Stimulated activated naive CD4-positive, alpha-beta T cell treated with Interleukin-2 at 50 U/mL for 16 hours (primary cell): ENCODE measurements at places on chromosomes 2 and 18.

GRCh38 chr18:68940754-68941153 is 142.9 kb downstream of the CCDC102B start:
- DNase-seq, result no peak

- DNase-seq, result no peak
Observed at GRCh38 chr2:164737612-164738081, 104.0 kb downstream of the COBLL1 start.

GRCh38 chr18:35695384-35695783 is 113.8 kb downstream of the GALNT1 start:
- no peak for DNase-seq

DNA sequence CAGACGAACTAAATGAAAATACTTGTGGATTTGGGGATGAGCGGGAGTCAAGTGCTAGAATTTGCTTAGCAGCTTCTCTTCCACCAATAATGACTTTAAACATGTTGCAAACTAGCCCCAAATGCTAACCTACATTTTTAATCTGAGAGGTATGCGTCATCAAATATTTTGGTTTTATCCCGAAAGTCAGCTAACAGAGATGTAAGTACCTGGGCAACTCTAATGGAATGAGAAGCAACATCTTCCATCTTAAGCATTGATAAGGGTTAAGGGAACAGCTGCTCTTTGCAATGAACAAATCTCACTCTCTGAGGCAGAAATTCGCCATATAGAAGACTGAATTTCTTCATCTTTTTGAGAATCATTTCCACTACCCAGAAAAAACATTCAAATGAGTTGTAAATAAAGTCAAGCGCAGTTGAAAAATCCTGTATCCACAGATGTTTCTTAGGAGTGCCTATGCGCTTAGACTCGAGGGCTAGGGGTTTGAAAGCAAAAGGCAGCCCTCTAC is 926 bp upstream of the YPEL5 start:
- no peak for DNase-seq

DNA sequence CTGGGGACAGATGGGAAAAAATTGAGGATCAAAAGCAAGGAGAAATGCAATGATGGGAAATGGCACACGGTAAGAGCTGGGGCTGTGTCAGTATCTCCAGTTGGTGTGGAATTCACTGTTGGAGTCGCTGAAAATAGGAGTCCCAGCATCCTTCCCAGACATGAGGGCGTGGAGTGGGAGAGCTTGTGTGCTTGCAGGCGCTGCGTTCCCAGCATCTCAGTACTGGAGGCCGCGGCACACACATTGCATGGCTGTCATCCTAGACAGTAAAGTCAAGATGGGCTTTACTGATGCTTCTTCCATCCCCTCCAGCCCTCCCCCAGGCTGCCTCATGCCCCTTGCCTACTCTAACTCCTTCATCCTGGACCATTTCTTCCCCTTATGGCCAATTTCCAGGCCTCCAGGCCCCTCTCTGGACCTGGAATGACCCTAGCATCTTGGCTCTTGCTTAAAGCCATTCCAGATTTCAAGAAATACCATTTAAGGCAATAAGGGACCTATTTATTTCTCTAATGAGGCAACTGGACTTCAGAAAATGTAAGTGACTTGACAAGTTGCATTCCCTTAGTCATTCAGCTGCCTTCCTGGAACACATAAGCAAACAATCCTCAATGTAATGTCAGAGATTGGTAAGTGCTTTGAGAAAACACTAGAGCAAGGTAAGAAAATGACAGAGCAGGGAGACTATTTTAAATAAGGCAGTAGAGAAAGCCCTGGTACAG is 70.5 kb upstream of the TTC39C start:
- DNase-seq, result no peak

GRCh38 chr2:101307950-101308431 is 510 bp downstream of the RNF149 start:
- DNase-seq, result peak; percentile 42

DNA sequence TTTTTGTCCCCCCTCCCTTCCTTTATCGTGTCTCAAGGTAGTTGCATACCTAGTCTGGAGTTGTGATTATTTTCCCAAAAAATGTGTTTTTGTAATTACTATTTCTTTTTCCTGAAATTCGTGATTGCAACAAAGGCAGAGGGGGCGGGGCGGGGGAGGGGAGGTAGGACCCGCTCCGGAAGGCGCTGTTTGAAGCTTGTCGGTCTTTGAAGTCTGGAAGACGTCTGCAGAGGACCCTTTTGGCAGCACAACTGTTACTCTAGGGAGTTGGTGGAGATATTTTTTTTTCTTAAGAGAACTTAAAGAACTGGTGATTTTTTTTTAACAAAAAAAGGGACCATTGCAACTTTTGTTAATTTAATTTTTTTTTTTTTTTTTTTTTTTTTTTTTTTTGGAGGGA is 2.1 kb downstream of the SOX11 start:
- no peak for DNase-seq

DNA sequence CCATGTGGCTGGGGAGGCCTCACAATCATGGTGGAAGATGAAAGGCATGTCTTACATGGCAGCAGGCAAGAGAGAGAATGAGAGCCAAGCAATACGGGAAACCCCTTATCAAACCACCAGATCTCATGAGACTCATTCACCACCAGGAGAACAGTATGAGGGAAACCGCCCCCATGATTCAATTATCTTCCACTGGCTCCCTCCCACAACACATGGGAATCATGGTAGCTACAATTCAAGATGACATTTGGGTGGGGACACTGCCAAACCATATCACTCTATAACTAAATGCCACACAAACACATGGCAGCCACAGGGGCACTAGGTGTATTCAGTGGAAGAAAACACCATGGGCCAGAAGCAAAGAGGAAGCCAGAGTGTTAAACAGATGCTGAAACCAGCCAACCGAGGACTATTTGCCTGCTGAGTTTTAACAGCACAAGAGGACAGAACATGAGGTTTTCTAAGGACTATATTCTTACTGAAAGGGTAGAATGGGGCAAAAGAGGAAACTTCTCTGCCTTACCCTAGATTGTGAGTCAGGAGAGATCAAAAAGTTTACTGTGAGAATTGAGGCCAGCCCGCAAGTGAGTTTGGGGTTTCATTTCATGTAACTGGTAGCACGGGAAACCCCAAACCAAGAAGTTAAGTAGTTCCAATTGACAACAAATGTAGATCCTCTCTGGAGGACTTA is 49.2 kb downstream of the SIGLEC15 start:
- DNase-seq, result peak; percentile 56

DNA sequence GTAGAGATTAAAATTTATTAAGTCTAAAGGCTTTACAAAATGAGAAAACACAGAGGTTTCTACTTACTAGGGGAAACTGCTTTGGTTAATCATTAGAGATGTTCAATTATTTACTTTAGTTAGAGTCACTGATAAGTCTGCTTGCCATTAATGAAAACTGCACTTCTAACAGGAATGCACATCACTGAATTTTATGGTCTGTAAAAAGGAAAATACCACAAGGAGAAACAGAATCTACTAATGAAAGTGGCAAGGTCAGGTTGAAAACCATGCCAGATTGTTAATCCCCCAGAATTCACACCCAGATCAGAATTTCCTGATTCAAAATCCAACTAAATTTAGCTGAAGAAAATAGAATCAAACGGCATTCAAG is 90.5 kb upstream of the GRB14 start:
- DNase-seq, result no peak

DNA sequence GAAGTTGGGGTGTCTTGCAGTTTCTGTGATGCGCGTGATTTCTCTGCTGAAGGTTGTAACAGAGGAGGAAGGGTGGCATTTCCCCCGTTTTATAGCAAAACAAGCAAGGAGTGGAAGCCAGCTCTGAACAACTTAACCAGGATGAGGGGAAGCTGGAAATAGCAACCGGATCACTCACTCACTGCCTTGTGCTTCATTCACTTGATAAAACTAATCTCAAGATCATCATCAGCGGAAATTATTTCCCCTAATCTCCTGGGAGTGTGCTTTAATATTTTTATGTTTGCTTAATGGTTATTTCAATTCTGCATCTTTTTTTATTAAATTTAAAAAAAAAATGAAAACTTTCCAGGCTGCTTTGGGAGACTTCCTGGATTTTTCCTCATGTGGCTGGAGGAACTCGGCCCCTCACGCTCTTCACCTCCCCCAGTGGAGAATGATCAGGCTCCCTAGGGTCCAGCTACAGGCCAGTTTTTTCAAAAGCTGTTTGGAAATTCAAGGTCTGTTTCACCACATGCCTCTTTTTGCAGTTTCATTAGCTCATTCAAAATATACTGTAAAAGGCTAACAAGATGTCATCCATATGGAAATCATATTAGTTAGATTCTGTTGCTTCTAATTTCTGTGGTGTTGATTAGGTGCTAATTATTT is 31.7 kb downstream of the CABLES1 start:
- DNase-seq, result no peak

GRCh38 chr2:29015701-29016470 is 34.8 kb downstream of the TOGARAM2 start:
- no peak for DNase-seq

- DNase-seq, result no peak
Observed at GRCh38 chr2:191521608-191522208, 156.2 kb upstream of the NABP1 start.

DNA sequence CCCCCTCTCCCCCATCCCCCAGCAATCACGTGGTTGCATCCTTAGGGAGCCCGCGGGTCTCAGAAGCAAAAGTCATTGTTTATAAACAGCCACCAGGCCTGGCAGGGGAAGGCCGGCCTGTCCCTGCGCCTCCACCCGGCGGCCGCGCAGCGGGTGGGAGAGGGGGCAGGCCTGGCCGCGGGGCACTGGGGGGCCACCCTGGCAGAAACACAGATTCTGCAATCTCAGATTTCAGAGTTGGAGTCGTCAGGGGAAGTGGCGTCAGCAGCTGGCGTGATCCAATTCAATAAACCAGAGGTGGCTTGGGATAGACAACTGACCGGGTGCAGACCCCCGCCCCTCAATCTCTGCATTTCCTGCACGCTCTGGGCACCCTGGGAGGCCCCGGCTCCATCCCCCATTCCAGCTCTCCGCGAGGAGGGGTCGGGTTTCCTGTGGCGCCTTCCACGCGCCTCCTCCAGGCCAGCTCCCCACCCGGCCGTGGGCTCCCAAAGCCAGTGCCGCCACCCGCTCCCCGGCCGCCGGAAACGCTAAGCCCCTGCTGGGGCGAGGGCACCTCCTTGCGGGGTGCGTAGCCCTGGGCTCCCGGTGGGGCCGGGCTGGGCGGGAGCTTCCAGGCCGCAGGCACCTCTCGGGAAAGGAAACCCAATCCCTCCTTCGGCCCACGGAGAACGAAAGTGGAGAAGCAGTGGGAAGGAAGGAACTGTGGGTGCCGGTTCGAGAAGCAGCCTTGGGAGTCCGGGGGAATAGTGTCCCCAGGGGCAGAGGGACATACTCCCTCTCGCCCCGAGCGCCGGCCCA is 1.1 kb downstream of the BIN1 start:
- DNase-seq, result no peak

- DNase-seq, result peak; percentile 27
Observed at GRCh38 chr2:23380562-23381065, 4.4 kb upstream of the KLHL29 start.

GRCh38 chr2:149019768-149020167 is 18.7 kb upstream of the LYPD6B start:
- DNase-seq, result no peak

GRCh38 chr2:45494275-45494977 is 116.6 kb downstream of the SRBD1 start:
- DNase-seq, result no peak

- DNase-seq, result no peak
Observed at GRCh38 chr18:2709316-2709715, 53.8 kb downstream of the SMCHD1 start.

DNA sequence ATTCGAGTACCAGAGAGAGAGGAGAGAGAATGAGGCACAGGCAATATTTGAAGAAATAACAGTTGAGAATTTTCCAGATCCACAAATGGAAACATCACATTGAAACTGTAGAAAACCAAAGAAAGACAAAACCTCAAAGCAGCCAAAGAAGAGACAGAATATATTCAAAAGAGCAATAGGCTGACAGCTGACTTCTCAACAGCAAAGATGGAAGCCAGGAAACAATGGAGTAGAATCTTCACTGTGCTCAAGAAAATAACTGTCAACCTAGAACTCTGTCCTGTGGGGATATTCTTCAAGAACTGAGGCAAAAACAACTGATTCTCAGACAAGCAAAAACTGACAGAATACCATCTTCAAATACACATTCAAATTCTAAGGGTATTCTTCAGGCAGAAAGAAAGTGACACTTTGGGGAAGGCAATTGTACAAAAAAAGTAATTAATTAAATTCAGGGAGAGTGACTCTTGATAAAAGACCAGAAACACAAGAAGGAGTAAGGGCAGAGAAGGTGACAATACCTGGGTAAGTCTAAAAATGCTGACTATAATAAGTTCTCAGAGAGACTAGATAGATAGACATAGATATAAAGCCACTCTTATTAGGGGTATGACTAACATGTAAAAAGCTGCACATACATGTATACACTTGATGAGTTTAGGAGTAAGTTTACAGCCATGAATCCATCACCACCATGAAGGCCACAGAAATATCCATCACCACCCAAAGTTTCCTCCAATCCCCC is 25.6 kb downstream of the ANKMY1 start:
- DNase-seq, result no peak

GRCh38 chr2:144419218-144419617 is 100.7 kb downstream of the ZEB2 start:
- no peak for DNase-seq

DNA sequence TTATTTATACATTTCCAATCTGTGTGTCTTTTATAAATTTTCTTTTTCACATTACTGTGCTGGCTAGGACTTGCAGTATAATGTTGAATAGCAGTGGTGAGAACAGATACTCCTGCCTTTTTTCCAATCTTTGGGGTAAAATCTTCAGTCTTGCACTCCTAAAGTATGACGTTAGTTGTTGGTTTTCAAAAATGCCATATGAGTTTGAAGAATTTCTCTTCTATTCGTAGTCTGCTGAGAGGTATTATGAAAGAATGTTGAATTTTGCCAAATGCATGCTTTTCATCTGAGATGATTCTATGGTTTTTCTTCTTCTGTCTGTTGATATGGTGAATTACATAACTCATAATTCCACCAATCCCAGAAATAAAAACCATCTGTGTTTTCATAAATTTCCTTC is 335.3 kb upstream of the CHST9 start:
- DNase-seq, result no peak

DNA sequence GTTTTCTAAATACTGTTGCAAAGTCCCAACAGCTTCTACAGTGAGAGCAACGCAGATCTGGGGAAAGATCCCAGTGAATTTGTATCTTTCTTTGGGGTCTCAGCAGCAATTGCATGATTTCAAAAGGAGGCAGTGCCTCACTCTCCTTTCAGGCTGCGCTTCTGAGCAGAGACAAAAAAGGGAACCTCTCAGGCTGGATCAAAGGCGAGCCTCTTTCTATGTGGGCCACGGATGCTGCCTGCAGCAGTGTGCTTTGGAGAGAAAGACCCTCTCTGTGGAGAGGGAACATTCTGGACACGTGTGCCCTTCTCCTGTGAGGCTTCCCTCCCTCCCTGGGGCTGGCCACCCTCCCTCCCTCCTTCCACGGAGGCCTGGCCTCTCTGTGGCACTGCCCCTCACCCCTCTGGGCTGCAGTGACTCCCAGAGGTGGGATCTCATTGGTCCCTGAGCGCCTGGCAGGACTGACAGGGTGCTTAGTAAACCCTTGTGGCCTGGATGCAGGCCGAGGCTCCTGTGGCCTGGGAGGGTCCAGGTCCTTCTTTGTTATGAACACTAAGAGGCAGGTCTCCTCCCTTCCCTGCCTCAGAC is 21.6 kb upstream of the PDIA6 start:
- no peak for DNase-seq
